Stimulated activated CD8-positive, alpha-beta memory T cell treated with anti-CD3 and anti-CD28 coated beads, Interleukin-4, amount 100 ng/mL, for 1 hour (primary cell): ENCODE measurements at places on chromosomes 3 and 15.

- DNase-seq = no peak
Observed at GRCh38 chr3:62727536-62727935, 147.7 kb downstream of the CADPS start.

DNA sequence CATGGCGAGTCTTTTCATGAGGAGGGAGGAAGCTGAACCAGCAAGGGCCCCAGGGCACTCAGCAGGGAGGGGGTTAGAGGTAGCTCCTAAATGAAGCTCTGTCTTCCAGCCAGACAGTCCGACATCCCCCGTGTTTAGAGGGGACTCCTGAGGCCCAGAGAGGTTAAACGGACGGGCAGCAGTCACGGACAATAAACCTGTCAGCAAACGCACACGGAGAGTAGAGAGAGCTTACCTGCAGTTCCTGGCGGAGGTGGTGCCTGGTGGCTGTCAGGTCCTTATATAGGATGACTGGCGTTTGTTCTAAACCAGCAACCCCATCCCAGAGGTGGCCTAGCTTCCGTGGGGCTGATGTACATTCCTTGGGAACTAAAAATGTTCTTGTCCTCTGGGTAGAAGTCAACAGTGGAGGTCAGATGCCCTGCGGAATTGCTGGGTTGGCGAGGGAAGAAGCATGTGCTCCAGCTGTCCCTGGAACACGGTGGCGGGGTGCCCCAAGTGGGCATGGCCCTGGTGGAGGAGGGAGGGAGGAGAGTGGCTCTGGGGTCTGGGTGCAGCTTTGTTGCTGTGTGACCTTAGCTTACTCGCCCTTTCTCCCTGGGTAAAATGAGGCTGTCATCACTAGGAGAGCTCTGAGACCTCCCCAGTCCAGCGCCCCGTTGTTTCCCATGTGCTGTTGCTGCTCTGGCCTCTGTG is 2.1 kb downstream of the GHRL start:
- no peak for DNase-seq

DNA sequence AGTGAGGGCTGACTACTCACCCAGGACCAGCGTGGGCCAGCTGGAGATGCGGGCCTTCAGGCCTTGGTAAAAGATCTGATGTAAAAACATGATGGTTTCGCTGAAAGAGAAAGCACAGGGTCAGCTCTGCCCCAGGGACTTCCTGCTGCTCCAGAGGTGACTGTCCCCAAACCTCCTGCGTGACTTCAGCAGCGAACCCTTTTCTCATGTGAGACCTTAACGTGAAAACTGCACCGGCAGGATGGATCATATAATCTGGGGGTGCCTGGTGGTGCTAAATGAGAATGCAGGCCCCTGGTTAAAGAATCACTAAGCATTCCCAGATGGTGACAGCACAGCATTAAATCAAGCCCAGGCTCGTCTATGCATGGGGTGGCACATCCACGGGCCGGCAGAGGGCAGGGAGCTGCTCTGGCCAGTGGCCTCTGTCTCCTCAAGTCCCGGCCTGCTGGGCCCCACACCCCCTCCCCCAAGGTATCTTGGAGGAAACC is 55.4 kb downstream of the RASGRF1 start:
- no peak for DNase-seq

GRCh38 chr3:195568630-195569029 is 15.1 kb downstream of the APOD start:
- no peak for DNase-seq

DNA sequence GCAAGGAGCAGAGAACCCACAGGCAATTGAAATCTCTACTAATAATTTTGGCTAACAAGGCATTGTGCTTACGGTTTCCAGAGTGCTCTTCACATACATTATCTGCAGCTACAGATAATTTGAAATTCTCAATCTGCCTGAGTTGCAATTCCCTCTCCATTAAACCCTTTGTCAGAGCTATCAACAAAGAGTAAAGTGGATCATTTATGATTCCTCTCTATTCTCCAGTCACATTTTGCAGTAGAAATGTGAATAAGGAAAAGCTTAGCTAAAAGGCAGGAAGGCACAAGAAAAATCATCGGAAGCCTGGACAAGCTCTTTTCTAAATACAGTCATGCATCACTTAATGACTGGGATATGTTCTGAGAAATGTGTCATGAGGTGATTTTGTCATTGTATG is 49.6 kb downstream of the FAM98B start:
- no peak for DNase-seq

GRCh38 chr15:45891766-45892165 is 256.9 kb downstream of the SQOR start:
- DNase-seq = no peak

DNA sequence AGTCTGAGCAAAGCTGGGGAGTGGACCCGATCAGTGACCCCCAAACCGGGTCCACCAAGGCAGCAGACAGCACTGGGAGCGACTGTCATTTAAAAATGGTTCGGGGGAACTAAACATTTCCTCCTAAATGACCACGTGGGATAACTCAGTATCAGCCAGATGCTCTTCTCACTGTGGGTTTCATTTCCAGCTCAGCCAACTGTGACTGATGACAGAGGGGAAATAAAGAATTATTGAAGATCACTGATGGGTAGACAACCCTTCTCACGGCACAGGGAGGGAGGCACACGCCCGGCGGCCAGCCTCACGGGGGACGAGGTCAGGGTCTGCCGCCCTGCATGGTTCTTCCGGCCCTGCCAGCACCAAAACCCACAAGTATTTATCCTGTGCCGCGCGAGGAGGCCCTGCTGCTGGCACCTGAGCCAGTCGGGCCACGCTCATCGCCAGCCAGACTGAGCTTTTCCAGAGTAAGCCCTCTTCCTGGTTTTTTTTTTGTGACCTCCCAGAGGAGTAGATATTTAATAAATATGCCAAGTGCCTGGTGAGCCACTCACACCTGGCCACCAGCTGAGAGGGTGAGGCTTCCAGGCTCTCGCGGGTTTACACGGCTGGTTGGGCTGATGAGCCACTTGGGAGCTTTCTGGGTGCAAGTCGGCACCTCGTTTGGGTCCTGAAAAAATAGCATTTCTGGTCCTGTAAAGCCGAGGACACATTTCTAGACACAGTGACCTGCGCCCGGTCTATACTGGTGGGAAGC is 6.2 kb downstream of the MELTF start:
- DNase-seq = no peak

- DNase-seq = no peak
Observed at GRCh38 chr3:23600167-23600871, 205.4 kb upstream of the UBE2E1 start.

DNA sequence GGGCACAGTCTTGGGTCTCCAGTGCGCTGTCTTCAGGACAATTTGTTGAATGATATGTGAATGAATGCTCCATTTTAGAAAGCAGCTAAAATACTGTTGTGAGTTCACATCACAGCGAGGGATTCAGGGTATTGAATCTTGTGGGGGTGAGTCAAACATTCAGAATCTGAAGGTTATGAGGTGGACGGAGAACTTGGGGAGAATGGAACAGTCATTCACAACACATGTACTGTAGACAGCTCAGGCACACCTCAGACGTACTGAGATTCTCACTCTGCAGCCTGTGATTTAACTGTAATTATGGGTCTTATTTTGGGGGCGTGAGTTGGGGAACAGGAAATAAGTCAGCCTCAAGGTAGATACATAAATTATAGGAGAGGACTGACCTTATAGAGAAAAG is 13.9 kb downstream of the CRYBG3 start:
- no peak for DNase-seq

DNA sequence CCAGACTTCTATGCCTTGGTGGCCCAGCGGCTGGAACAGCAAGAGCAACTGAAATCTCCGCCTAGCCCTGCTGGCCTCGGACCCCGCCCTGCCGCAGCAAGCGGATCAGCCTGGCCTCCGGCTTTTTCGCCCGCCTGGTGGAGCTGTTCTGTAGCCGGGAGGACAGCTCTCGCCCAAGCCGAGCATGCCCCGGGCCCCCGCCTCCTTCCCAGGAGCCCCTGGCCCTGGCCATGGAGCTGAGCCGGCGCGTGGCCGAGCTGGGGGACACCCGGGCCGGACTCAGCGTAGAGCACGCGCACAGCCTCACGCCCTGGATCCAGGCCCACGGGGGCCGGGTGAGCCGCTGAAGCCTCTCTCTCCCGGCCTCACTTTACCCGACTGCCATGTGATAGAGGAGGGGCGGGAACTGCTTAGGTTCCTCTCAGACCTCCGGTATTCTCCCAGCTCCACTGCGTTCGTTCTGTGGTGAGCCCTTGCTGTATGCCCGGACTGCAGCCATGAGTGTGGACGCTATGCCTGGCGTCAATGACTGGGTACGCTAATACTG is 24.1 kb upstream of the MRPL3 start:
- no peak for DNase-seq

GRCh38 chr3:147544290-147544689 is 135.1 kb downstream of the ZIC1 start:
- DNase-seq = no peak

DNA sequence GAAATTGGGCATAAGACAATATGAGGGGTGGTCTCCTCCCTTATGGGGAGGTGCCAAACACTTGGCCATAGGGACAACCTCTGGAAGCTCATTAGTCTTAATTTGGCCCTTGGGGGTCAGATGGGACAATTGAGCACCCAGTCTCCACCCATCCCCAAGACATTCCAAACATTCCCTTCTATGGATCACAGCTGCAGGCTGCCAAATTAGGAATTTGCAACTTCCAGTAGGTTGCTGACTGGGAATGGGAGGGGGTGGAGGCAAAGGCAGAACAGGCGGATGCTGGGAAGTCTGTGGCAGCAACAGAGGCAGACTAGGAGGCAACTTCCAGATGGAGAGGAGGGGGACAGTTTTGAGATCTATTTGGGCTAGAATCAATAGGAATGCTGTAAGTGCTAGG is 1.4 kb upstream of the PDHB start:
- DNase-seq = no peak

DNA sequence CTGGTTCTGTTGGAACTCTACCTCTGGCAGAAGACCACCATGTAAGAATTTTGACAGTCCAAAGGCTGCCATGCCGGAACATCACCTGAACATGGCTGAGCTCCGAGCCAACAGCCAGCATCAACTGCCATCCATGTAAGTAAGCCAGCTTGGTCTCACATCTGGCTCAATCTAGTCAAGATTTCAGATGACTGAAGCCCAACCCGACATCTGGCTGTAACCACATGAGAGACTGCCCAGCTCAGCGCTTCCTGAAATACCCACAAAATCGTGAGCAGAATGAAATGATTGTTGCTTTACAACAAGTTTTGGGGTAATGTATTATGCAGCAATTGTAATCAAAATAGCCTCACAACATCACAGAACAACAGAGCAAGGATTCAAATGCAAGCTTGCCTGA is 32.9 kb downstream of the GHSR start:
- no peak for DNase-seq

DNA sequence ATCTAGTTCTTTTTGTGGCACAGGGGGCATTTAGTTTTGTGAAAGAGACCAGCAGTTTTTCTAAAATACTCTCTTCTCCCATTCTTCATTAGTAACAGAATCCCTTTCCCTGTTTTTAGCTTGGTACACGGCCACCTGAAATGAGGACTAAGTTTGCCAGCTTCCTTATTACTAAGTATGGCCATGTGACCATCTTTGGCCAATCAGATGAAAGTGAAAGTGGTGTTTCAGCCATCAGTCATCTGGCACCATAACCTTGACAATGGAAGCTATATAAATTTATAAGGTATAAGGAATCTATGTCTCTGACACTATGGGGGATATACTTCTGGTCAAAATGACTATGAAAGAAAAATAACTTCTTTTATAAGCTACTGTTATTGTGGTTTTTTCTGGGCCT is 570.4 kb downstream of the AGBL1 start:
- no peak for DNase-seq

DNA sequence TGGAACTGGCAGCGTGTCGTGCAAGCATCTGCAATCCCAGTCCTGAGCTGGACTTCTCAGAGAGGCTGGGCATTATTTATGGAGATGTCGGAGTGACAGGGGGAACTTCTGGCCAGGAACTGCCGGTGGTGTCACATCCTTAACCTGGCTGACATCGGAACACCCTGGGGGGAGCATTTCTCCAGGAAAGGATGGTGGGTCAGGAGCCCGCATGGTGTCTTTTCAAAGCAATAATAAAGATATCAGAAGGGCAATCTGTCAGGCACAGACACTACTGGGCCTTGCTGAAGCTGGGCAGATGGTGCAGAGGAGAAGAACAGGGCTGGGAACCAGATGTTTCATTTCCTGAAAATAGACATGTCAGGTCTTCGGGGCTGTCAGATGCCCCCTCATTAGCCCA is 133.5 kb downstream of the WNT7A start:
- no peak for DNase-seq

DNA sequence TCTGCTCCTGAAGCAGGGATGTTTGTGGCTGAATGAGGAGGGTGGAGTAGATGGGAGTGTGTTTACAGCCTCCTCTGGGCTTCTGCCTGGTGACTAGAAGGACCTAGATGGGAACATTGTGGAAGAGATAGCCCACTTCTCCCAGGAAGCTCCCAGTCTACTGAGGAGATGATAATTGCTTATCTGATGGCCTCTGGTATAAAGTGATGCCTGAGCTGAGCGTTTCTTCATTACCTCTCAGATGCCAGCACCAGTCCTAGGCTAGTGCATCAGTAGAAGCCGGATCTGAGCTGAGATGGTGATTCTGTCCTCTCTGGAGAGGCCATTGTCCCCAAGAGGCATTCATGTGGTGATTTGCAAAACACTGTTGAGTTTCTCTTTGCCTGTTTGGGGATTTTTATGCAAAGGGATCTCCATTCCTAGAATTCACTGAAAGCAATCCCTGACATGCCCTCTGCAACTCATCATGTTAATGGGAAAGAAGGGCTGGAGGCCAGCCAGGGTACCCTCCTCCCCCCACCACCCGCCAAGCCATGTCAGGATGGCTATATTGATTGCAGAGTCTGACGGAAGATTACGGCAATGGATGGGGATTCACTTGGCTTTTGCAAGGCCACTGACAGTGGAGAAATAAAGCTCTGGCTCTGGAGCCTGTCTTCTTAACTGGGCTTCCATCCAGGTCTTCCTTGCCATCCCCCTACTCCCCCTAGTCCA is 166.4 kb upstream of the ROPN1 start:
- DNase-seq = no peak

DNA sequence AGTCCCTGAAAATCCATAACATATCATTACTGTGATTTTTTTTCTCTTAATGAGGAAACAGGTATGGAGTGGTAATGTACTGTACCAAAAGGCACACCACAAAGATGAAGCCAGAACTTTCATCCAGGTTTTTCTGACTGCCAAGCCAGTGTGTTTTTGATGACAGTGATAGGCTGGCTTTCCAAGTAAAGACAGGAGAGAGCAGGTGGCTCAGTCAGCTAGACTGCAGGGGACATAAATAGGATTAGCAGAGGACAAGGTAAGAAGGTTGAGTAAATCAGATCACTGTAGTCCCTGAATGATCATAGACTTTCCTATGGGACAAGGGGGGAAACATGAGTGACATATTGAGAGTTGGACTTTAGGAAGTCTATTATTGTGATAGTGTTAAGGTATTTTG is 127.9 kb downstream of the GADL1 start:
- no peak for DNase-seq

- DNase-seq = no peak
Observed at GRCh38 chr3:126680667-126681055, 23.4 kb upstream of the CHCHD6 start.
